ENCODE measurements at places on chromosomes 4 and X. TPM values are rescaled to one million over a fixed set of nuclear protein-coding genes. Genes with fewer than 3 reads are reported as not detected.

DNA sequence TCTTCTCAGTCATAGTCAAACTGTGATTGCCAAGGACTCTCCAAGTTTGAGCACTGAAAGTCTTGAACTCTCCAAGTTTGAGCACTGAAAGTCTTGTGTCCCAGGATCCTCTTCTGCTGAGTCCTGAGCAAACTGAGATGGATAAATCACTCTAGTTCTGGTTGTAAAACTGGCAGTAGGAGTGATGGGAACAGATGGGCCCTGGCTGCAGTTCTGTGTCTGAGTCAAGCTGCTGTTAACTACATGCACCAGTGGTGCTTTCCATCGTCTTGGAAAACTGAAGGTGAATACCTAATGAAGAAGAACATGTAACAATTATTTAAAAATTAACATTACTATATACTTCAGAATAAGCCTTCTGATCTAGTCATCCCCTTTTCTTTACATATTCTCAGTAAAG is 27.6 kb upstream of the KCNIP4 start:
- no peaks in the 10 kb centered on the region for H3K4me1 ChIP-seq
- H3K36me3 ChIP-seq = no peaks in the 10 kb centered on the region
- H3K27ac ChIP-seq = no peak overlapping the region
- DNase-seq = no peak
- no peaks in the 10 kb centered on the region for H3K27me3 ChIP-seq

GRCh38 chr4:126784966-126785580 is 847.7 kb upstream of the INTU start:
- H3K27ac ChIP-seq = no peak overlapping the region

DNA sequence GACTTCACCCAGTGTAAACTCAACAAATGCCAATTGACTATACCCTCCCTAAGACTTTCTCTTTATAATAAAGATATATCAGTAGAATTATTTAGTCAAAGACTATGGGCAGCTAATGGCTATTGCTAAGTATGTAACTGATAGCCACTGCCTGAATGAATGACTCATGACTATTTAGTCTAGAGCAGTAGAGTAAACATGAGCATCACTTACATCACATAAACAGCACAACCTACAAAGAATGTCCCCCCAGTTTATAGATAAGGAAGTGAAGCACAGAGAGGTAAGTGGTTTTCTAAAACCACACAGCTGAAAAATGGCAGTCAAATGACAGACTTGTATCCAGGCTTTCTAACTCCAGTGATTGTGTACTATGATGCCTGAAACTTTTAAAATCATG is 507.0 kb downstream of the PPARGC1A start:
- no peak for DNase-seq
- H3K4me1 ChIP-seq = no peaks in the 10 kb centered on the region
- no peaks in the 10 kb centered on the region for H3K36me3 ChIP-seq
- H3K27me3 ChIP-seq = no peaks in the 10 kb centered on the region

- H3K27me3 ChIP-seq = no peaks in the 10 kb centered on the region
- no peak overlapping the region for H3K4me3 ChIP-seq
- peak; percentile 17 for DNase-seq
- H3K27ac ChIP-seq = no peak overlapping the region
- no peaks in the 10 kb centered on the region for H3K36me3 ChIP-seq
These were observed 618.1 kb downstream of the PPP4R3C start for GRCh38 chrX:26845056-26845455.

RIPPLY1 gene
- not detected for total RNA-seq
